ENCODE measurements at places on chromosomes 11 and 22.
A peak's percentile ranks its signal among the peaks of the same experiment; 100 is the strongest.

DNA sequence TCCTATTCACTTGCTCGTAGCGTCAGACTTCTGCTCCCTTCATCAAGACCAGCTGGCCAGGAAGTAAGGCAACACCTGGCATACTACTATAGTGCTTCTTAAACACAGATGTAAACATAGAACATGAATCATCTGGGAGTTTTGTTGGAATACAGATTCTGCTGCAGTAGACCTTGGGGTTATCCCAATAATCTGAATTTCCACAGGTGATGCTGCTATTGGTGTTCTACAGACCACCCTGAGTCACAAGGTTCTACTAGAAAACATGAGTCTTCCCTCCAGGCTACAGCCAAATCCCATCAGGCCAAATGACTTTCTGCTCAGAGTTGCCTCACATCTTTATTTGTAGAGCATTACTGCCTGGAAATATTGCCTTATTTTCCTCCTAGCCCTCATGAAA is 175.2 kb downstream of the NELL1 start:
- no peak for DNase-seq

- DNase-seq: no peak
These were observed 8.4 kb downstream of the LRRC10B start for GRCh38 chr11:61516675-61517572.

DNA sequence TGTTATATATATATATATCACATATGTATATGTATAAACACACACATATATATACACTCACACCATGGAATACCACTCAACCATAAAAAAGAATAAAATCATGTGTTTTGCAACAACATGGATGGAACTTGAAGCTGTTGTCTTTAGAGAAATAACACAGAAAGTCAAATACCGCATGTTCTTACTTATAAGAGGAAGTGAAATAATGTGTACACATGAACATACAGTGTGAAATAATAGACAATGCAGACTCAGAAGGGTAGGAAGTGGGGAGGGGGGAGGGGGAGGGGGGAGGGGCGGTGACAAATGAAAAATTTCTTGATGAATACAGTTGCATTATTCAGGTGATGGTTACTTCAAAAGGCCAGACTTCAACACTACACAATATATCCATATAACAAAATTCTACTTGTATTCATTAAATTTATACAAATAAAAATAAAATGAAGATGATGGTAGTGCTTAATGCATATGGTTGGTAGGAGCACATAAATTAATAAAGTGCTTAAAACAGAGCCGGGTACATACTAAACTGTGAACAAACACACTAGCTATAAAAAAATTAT is 5.8 kb upstream of the OR5B2 start:
- no peak for DNase-seq

GRCh38 chr11:94558468-94558867 is 8.7 kb upstream of the PIWIL4 start:
- no peak for DNase-seq

GRCh38 chr11:3359092-3359824 is 19.7 kb downstream of the ZNF195 start:
- DNase-seq: no peak

DNA sequence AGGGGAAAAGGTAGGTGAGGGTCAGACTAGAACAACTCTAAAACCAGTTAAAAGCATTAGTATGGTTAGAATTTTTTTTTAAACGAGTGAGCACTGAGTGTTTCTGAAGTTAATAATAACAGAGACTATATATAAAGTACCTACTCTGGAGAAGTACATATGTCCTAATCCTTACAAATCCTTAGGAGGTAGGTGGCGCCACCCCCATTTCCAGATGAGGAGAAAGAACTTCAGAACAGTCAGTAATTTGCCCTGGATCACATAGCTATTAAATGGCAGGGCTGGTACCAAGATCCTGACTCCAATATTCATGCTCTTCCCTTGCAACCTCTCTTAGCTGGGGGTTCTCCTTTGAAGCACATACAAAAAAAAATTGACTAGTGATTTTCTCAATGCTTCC is 80.5 kb downstream of the CLPB start:
- no peak for DNase-seq

DNA sequence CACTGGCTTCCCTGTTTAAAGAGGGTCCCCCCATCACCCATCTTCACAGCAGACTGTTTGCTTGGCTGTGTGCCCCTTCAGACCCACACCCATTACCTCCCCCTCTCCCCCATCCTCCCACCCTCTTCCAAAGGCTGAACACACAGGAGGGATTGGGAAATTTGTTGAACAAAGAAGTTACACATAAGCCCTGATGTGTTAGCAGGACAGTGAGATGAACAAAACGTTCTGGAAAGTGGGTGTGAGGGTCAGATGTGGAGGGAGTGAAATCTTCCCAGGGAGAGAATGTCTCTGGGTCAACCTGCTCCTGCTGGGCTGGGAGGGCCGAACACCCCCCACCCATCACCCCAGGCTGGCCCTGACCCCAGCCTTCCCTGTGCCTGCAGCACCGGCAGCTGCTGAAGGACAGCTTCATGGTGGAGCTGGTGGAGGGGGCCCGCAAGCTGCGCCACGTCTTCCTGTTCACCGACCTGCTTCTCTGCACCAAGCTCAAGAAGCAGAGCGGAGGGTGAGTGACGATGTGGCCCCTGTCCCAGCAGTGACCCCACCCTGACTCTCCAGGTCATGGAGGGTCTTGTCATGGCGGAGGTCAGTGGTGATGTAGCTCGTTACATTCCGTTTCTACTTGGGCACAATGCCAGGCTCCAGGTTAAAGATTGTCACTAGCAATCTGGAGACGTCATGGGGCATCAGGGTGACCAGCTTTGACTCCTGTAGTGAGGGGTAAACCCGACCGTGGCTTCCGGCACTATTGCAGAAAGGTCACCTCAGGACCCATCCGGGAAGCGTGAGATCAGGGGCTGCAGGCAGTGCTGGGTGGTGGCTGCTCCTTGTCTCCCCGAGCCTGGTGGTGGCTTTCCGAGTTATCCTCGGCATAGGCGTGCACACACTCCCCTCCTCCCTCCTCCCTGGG is 103.5 kb downstream of the BCR start:
- DNase-seq: no peak

DNA sequence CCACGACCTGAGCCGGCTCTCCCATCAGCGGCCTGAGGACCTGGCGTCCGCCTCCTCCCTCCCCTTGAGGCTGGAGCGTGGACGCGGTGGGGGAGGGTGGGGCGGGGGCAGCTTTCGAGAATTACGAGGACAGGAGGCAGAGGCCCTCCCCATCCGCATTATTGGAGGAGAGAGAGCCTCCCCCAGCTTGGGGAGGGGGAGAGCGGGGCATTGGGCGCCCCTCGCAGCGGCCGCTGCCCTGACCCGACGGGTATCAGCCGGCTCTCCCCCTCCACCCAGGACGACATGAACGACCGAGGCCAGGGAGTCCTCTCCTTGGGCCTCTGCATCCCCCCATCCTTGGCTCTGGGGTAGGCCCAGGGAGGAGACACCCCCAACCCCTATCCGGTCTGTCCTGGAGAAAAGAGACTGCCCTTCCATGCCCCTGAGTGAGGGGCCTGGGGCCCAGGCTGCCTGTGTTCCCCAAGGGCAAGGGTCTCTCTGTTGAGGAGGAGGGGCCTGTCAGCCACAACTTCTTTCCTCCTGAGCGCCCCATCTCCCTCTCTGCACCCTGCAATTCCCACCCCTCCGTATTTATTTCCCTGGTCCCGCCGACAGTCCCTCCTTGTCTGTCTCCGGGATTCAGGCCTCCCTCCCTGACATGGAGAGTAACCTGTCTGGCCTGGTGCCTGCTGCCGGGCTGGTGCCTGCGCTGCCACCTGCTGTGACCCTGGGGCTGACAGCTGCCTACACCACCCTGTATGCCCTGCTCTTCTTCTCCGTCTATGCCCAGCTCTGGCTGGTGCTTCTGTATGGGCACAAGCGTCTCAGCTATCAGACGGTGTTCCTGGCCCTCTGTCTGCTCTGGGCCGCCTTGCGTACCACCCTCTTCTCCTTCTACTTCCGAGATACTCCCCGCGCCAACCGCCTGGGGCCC is 495 bp downstream of the GPR137 start:
- peak; percentile 24 for DNase-seq

GRCh38 chr11:119006656-119007055 is 8.7 kb downstream of the CENATAC start:
- DNase-seq: no peak

DNA sequence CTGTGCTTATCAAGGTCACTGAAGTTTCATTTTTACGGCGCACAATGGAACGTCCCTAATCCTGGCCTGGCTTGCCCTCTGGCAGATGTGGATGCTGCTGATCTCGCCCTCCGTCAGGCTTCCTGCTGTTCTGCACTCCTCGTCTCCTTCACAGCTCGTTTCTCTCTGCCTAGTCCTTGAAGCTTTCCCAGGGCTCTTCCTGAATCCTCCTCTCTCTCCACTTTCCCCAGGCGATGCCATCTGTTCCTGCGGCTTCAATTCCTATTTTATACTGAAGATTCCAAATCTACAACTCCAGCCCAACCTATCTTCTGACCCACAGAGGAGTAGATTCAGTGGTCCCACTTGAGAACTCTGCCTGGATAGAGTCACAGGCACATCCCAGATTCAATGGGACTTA is 14.2 kb downstream of the SLC22A8 start:
- no peak for DNase-seq

DNA sequence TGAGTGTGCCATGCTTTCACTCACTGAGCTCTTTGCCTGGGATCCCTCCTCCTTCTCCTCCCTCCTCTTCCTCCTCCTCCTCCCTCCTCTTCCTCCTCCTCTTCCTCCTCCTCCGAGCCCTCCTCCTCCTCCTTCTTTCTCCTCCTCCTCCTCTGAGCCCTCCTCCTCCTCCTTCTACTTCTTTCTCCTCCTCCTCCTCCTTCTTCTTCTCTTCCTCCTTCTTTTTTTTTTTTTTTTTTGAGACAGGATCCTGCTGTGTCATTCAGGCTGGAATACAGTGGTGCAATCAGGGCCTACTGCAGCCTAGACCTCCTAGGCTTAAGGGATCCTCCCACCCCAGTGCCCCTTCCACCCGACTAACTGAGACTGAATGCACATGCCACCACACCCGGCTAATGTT is 62.3 kb downstream of the DEUP1 start:
- DNase-seq: no peak

- no peak for DNase-seq
These were observed 21.6 kb upstream of the C11orf96 start for GRCh38 chr11:43920598-43921419.

DNA sequence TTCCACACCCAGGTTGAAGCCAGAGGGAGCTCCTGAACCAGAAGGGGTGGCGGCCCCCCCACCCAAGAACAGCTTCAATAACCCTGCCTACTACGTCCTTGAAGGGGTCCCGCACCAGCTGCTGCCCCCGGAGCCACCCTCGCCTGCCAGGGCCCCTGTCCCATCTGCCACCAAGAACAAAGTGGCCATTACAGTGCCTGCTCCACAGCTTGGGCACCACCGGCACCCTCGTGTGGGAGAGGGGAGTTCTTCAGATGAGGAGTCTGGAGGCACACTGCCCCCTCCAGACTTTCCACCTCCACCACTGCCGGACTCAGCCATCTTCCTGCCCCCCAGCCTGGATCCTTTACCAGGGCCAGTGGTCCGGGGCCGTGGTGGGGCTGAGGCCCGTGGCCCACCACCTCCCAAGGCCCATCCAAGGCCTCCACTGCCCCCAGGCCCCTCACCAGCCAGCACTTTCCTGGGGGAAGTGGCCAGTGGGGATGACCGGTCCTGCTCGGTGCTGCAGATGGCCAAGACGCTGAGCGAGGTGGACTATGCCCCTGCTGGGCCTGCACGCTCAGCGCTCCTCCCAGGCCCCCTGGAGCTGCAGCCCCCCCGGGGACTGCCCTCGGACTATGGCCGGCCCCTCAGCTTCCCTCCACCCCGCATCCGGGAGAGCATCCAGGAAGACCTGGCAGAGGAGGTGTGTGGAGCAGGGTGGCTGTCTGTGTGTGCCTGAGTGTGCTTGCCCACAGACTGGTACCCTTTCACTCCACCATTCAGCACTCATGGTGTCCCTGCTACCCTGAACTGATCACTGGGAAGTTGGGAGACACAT is 6.7 kb downstream of the PHOX2A start:
- no peak for DNase-seq
